ENCODE measurements at places on chromosomes 3 and 15.

GRCh38 chr3:155664925-155665695 lies 79.8 kb downstream of the PLCH1 start:
- no peak for DNase-seq

GRCh38 chr15:95624616-95625361 lies 705.7 kb upstream of the NR2F2 start:
- DNase-seq: no peak

- peak; percentile 78 for DNase-seq
Observed at GRCh38 chr3:108090049-108090700, 656 bp downstream of the CD47 start.

- no peak for DNase-seq
Observed at GRCh38 chr15:40314723-40315276, 7.1 kb upstream of the PLCB2 start.

- DNase-seq: no peak
Observed at GRCh38 chr3:99576904-99577559, 61.4 kb upstream of the COL8A1 start.

DNA sequence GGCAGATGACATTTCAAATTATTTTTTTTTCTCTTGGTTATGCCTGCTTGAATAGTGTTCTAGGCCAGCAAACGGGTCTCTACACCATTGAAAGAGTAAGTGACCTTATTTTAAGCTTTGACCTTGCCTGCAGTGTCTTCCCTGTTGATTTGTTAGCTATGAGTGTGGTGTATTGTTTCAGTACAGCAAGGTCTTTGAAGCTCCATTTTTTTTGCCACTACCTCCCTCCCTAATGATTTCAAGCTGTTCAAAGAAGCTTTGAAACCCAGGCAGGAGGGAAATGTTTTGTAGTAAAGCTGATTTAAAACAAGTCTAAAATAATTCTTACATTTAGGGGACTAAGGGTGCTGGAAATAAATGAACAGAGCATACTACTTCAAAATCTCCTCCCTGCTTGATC lies 1249.8 kb downstream of the ROBO1 start:
- DNase-seq: no peak

- no peak for DNase-seq
Observed at GRCh38 chr3:61029194-61029593, 222.1 kb downstream of the FHIT start.

DNA sequence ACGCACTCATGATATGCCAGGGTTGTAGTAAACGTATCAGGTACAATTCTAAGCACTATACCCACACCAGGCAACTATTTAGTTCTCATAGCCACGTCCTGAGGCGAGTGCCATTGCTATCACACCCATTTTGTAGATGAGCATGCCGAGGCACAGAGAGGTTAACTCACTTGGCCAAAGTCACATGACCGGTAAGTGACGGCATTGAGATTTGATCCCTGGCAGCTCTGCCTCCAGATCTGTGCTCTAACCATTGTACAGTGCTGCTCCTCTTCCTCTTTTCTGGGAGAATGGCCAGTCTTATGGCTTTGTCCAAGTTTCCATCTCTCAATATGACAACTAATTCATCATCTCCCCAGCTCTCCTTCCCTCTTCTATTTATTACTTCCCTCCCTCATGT lies 18.9 kb upstream of the ATP2B2 start:
- no peak for DNase-seq

- DNase-seq: no peak
Observed at GRCh38 chr3:114307222-114307830, 13.5 kb downstream of the TIGIT start.

GRCh38 chr3:187318819-187319616 lies 27.5 kb upstream of the MASP1 start:
- DNase-seq: no peak

GRCh38 chr3:106768941-106769480 lies 608.2 kb upstream of the CCDC54 start:
- no peak for DNase-seq

DNA sequence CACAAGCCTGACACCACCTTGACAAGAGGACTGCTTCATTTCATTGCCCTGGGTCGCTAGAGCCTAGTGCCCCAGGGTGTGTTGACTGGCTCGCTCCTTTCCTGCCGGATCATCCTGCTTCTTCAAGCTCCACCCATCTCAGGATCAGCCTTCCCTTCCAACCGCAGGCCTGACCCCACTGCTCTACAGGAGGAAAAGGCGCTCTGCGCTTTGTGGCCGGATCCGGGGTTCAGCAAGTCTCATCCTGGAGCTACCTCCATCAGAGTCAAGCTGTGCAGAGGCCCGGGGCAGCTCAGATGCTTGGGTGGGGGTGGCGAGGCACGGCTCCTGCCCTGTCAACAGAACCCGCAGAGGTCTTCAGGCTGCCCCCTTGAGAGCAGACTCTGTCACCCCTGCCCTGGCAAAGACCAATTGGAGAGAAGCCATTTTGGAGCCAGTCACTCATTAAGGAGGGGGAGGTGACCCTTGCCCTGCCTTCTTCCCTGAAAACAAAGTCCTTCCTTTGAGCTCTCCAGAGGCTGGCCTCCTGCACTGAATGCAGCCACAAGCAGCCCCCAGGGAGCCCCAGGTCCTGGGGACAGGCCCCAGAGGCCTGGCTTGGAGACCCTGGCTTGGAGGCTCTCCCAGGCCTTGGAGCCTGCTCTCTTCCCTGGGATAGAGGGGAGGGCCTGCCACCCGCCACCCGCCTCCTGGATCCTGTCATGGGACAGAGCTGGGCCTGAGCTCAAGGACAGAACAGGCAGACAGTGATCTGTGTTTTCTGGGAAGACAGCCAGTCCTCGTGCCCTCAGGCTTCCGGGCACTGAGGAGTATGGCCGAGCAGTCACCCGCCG lies 80.3 kb downstream of the CPN2 start:
- peak; percentile 94 for DNase-seq

GRCh38 chr3:126421573-126422119 lies 26.9 kb downstream of the CFAP100 start:
- DNase-seq: peak; percentile 68

DNA sequence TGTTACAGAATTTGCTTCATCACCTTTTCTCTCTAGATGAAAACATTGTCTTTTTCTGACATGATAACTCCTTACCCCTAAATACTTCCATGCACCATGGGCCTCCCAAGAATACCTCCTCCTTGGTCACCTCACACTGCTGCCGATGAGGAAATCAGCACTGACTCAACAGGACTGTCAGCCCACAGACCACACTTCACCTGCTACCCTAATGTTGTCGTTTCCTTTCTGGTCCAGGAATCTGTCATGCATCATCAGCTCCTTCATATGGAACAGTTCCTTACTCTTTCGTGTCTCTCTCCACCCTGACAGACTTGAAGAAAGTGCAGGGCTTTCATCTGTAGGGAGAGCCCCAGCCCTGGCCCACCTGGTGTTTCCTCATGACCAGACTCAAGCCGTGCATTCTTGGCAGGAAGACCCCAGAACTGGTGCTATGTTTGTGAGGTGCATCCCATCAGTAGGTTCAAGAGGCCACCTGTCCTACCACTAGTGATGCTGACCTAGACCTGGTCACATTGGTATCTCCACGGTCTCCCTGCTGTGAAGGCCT lies 41.1 kb upstream of the PLXNA1 start:
- DNase-seq: peak; percentile 17

GRCh38 chr3:183208260-183208659 lies 44.8 kb upstream of the B3GNT5 start:
- no peak for DNase-seq

DNA sequence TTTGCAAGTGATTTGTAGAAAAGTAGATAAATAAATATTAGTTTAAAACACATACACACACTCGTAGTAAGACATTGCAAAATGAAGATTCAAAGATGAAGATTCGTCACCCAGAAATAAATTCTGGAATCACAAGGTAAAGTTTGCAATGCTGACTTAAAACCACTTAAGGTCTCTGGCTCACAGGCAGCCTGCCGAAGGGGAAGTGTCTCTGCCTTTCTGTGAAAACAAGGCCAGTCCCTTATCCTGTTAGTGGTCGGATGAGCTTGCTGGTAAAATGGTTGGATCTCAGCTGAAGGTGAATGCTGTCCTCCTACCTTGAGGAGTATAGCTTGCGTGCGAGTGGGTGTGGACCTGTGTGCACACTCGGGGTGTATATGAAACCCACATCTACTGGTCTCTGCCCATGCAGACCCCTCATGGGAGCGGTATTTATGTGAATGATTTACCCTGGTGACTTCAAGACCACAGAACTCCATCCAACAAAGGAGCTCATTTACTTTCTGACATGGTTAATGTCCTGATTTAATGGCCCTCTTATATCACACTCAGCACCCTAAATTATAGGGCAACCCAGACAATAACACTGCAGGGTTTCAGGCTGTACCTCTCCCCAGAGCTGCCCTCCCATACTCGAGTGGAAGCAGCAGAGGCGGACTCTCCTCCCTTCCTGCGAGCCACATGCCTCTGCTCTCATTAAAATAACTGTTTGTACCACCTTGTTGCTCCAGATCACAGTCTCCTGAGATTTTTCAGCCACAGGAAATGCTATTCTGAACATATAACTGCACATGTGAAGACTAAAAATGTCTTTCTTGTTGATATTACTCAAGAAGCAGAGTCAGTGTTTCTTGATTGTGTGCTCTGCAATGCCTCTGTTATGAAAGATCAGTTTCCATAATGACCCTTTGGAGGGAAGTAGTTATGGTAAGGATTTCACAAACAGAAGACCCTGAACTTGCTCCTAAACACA lies 45.9 kb upstream of the ALDH1A3 start:
- no peak for DNase-seq

- no peak for DNase-seq
Observed at GRCh38 chr3:119586733-119587172, 7.5 kb downstream of the ADPRH start.

GRCh38 chr3:86782286-86782685 lies 208.7 kb downstream of the VGLL3 start:
- DNase-seq: no peak

GRCh38 chr3:19256313-19256712 lies 108.0 kb downstream of the KCNH8 start:
- no peak for DNase-seq

All from cardiac septum (tissue), 1 donor.